ENCODE measurements at places on chromosomes 1 and 21.

GRCh38 chr21:41149199-41149598, 18.8 kb upstream of the BACE2 start:
- DNase-seq: no peak

DNA sequence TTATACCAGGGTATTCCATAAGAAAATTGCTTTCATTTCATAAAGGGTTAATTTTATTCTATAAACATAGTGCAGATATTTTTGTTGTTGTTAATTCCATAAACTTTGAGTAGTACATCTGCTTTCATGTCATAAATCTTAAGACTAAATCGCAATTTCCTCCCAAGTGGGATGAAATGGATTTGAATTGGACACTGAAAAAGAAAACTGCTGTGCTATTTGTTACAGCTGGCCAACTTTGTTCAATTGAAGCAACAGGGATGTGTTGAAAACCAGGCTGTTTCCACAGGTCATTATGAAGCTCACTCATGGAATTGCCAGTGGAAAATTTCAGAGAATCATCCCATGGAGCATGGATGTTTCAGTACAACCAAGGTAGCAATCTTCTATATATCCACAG, 252.5 kb upstream of the RGS18 start:
- no peak for DNase-seq

DNA sequence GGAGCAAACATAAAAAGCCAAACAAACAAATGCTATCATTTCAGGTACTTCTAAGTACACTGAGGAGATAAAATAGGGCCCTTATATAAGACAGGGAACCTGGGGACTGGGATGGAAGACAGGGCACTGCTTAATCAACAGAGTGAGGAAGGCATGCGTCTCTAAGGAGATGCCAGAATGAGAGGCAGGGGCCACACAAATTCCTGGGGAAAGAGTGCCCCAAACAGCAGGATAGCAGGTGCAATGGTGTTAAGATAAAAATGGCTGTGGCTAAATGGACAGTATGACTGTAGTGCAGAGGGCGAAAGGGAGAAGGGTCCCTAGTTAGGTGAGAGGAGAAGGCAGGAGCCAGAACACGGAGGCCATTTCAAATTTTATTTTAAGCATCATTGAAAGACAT, 113.9 kb downstream of the ZBTB18 start:
- DNase-seq: no peak

DNA sequence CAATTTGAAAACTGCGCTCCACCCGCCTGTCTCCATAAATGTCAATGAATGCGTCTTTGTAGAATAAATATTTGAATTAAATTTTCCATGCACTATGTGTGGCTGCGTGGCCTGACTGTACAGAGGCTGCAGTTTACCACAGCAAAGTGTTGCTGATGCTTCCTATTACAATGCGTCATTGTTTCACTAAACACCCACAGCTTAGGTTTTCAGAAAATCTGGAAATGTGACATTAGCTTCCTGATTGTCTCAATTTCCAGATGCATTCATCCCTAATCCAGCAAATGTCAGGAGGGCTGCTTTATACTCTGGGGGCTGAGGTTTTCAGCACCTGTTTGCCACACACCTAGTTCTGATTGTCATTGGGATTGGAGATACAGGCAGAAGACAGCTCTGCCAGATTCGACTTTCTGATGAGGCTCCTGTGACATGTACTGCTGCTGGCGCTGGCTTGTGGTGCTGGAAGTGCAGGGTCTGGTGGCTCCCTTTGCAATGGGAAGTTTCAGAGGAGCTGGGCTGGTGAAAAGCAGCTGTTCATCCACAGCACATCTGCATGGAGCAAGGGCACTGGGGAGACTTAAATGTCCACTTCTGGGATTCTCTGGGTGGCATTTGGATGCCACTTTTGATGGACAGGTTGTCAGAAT, 40.0 kb downstream of the URB2 start:
- DNase-seq: no peak

DNA sequence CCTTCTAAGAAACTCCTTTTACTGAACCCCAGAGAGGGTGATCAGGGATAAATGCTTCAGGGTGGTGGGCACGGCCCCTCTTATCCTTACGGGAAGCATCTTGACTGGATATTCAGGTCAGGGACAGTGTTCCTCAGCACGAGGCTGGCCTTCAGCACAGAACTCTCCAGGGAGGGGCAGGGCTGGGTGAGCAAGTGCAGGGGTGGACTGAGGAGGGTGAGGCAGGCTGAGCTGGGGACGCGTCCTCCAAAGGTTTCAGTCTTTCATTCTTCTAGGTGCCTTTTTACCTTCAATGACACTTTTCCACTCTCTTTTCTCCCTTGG, 52.3 kb downstream of the RASSF5 start:
- DNase-seq: no peak

DNA sequence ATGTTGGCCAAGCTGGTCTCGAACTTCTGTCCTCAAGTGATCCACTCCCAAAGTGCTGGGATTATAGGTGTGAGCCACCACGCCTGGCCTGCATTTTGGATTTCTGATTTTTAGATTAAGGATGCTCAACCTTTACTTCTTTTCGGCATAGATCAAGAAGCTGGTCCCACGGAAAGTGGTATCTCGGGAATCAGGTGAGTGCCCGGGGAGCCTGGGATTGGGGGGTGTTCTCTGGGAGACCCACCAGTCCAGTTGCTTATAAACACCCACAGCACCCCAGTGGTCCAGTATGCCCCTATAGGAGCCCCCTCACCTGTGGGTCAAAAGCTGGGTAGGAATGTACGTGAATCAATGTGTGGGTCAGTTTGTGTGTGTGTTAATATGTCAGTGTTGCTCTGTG, 3.2 kb downstream of the SH3D21 start:
- no peak for DNase-seq

- DNase-seq: no peak
Observed at GRCh38 chr1:197961449-197961848, 44.3 kb downstream of the LHX9 start.
